Jurkat, Clone E6-1 (cell line): ENCODE measurements at places on chromosomes 3 and 15.

GRCh38 chr15:75597667-75598341, 18.7 kb upstream of the PTPN9 start:
- DNase-seq = no peak

- no peak for DNase-seq
Measured at GRCh38 chr3:170637306-170637705, 51.4 kb upstream of the SLC7A14 start.

- DNase-seq = no peak
Measured at GRCh38 chr3:113174801-113175485, 36.4 kb upstream of the BOC start.

DNA sequence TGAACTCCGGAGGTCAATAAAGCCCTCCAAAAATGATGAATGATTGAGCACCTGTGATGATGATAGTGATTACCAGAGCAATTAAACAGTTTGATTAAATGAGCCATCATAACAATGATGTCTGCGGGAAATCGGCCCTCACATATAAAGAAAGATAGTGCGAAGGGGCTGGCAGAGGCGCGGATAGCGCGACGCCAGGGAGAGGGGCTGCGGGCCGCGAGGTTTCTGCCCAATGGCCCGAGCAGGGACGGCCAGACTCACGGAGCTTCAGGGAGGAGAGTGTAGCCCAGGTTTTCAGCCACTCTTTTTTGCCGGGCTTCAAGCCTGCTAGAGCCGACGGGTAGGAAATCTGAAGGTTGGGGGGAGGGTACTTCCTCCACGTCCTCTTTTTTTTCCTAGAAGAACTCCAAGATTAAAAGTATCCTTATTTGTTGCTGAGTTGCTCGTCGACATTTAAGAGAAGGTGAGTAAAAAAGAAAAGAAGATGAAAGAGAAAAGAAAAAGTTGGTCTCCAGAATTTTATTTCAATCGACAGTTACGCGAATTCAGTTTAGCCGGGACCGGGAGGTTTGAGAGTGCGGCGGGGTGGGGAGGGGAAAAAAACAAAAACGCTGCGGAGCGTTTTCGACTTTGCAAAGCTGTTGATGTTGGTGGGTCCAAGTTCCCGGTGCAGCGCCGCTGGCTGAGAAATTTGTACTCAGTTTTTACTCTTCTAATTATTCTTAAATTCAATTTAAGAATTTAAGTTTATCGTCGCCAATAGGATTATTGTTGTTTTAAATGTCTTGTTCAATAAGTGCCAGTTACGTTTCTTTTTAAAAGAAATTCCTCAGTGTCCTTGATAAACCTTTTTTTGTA, 2.2 kb upstream of the MEIS2 start:
- no peak for DNase-seq

GRCh38 chr15:64686130-64686735, 89.2 kb downstream of the RBPMS2 start:
- DNase-seq = peak; percentile 37

DNA sequence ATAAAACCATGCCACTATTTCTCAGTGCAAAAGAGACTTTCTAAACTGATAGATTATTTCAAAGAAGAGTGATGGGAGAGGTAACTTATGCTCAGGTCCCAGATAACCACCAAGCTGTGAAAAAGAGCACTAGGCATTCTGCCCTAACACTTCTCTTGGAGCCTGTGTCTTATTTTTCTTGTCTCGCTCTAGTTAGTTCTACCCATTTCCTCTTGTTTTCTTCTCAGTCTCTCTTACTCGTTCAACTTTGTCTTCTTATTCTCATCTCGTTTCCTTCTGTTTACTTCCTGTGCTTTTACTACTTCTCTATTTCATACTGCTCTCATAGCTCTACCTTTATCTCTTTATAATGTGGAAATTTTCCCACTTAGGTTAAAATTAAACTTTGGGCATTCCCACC, 91.8 kb upstream of the CGNL1 start:
- DNase-seq = no peak

GRCh38 chr15:60371175-60372051, 26.4 kb downstream of the ANXA2 start:
- no peak for DNase-seq

- DNase-seq = peak; percentile 37
Measured at GRCh38 chr3:45055411-45056143, 29.5 kb downstream of the CLEC3B start.

GRCh38 chr3:122802323-122802722, 7.5 kb downstream of the SLC49A4 start:
- no peak for DNase-seq

DNA sequence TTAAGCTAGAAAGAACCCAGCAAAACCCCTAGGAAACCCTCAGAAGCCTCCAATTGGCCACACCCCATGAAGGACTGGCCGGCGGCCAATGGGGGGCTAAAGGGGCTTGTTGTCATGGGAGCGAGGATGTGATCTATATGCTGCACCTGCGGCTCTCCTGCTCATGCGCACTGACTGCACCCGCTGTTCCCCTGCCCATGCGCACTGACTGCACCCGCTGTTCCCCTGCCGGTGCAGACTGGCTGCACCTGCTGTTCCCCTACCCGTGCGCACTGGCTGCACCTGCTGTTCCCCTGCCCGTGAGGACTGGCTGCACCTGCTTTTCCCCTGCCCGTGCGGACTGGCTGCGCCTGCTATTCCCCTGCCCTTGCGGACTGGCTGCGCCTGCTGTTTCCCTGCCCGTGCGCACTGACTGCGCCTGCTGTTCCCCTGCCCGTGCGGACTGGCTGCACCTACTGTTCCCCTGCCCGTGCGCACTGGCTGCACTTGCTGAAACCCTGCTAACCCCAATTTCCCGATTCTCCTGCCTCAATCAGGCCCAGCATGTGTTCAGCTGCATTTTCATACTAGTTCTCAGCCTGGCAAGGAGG, 16.8 kb upstream of the MCCC1 start:
- DNase-seq = peak; percentile 89

DNA sequence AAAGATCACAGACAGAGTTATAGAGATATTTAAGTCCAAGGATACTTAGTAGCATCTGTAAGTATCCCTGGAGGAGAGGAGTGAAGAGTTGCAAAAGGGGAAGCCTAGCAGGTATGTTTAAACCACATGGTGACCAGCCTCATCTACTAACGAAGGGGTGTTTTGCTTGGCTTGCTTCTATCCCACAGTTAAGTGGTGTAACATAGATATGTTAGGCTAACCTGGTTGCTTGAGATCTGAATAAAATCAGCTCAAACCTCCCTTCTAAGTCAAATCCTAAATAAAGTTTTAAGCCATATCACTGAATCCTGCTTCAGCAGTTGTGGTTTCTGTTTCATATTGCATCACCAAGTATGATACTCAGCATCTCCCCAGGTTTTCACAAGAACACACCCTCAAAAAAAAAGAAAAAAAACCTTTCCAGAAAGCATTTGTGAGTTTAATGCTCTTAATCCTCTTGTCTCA, 880.2 kb downstream of the ROBO1 start:
- DNase-seq = no peak

DNA sequence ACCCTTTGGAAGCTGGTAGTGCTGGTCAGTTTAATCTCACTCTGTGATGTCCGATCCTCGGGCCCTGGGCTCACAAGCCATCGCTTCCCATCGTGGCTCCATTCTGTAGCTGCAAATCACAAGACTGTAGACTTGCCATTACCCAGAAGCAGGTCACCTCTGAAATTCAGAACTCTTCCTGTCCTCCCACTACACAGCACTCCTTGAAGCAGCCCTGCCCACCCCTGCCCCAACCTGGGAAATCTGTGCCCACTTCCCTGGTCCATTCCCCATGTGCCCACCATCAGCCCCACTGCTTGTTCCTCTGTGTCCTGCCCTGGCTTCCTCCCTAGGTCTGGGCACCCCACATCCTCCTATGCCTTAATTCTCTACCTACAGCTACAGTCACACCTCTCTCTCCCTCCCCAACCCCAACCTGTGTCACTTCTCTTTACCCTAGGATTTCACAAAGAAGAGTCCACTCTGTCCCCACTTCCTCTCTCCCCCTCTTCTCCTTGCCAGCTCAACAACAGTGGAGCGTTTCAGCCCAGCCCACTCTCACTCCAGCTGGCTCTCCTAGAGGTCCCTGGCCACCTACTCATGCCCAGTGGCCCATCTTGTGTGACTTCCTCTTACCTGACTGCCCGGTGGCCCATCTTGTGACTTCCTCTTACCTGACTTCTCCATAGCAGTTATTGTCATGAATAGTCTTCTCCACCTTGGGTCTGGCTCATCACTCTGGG, 8.3 kb downstream of the ZNF710 start:
- no peak for DNase-seq

- DNase-seq = no peak
Measured at GRCh38 chr3:16484216-16484615, 29.3 kb downstream of the RFTN1 start.

GRCh38 chr15:33292717-33293307, 18.0 kb upstream of the RYR3 start:
- DNase-seq = peak; percentile 56

- DNase-seq = no peak
Measured at GRCh38 chr3:38542401-38543298, 46.5 kb downstream of the EXOG start.

DNA sequence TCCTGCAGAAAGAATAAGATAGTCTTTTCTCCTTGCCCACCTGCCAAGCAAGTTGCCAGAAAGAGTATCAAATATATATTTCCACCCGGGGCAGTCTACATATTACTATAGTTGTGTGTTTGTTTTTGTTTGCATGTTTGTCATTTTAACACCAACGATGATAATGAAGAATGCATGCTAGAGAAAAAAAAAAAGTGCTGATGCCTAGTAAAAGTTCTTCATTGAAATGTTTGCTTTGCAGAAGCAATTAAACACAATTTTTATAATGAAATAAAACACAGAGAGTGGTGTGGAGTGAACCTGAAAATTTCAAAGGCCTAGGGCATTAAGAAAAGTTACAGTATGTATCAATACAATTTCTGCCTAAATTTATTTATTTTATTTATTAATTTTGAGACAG, 2.5 kb upstream of the PCLAF start:
- no peak for DNase-seq

DNA sequence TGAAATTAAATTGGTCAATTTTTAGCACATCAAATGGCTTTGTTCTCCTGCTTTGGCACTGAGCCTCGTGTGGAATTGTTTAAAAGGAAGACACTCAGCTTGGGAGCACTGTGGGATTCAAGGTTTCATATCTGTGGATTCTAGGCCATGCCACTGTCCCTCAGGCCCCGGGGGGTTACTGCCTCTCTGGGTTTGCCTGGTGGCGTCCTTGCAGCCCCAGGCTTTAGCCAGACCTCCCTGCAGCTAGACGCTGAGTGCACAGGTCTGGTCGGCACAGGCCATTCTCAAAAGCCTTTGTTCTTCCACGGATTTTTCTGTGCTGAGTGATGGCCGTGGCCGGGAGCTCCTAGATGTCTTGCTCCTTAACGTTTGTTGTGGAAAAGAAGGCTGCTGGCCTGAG, 76.2 kb downstream of the CACNA2D3 start:
- no peak for DNase-seq

- no peak for DNase-seq
Measured at GRCh38 chr15:67110958-67111864, 45.8 kb downstream of the SMAD3 start.

GRCh38 chr3:130894130-130894985, 474 bp downstream of the ATP2C1 start:
- DNase-seq = no peak

DNA sequence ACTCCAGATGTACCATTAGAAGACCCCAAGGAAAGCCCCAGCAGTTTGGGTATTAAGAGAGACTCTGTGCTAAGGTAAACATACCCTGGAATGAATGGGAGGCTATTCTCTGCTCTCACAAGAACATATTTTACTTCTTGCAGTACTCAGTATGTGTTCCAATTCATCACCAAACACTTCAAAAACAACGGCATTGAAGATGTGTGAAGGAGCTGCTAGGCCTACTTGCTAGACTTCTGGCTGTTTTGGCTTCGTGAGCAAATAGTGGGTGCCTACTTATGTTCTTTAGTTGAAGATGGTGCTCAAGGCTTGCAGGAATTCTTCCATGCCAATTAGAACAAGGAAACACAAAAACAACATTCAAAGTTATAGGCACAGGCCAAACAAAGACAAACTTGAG, 514.5 kb downstream of the ROBO1 start:
- no peak for DNase-seq

DNA sequence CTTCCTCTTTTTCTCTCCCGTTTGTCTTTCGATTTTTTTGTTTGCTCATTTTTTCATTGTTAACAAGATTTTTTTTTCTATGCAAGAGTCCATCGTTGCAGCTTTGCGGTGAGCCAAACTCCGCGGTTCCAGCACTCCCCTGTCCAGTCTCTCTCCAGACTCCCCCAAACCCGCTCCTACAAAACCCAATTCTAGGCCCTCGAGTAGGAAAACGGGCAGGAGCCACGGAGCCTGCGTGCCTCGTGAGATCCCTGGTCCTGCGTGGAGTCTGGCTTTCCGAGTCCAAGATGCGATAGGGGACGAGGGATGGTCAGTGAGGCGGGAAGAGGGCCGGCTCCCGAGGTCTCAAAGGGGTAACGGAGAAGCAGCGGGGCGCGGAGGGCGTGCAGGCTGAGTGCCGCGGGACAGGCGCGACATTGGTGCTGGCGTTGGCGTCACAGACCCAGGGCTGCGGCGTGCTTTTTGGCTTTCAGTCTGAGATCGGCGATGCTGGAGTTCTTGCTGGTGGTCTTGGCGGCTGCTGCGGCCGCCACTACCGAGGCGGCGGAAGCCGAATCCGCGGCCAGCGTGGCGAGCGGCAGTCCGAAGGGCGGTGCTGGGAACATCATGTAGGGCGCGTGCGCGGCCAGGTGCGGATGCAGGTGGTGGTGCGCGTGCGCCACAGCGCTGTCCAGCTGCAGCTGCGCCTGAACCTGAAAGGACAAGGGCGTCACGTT, 8.5 kb downstream of the SHOX2 start:
- DNase-seq = peak; percentile 63

GRCh38 chr3:30518181-30518864, 88.1 kb upstream of the TGFBR2 start:
- no peak for DNase-seq

DNA sequence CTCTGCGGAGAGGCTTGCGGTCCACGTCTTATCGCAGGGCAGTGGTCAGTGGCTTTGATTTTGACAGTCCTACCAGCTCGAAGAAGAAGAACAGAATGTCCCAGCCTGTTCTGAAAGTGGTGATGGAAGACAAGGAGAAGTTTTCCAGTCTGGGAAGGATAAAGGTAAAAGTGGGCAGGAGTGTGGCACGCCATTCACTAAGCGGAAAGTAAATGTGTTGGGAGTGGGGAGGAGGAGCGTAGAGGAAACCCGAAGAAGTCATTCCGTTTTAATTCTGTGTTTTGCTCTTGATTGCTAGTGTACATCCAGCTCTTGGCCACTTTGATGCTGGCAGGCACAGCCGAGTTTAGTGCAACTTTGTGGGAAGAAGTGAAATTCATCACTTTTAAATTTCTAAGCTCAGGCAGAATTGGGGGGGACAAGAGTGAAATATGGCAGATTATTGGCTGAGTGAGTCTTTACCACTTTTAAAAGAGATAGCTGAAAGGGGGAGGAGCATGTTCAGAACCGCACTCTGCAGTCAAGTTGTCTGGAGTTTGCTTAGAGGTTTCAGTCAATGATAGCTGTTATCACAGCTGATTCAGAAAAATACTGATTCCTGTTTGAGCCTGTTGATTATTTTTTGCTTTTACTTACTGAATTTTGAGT, 1.8 kb downstream of the ARHGEF26 start:
- DNase-seq = peak; percentile 7

DNA sequence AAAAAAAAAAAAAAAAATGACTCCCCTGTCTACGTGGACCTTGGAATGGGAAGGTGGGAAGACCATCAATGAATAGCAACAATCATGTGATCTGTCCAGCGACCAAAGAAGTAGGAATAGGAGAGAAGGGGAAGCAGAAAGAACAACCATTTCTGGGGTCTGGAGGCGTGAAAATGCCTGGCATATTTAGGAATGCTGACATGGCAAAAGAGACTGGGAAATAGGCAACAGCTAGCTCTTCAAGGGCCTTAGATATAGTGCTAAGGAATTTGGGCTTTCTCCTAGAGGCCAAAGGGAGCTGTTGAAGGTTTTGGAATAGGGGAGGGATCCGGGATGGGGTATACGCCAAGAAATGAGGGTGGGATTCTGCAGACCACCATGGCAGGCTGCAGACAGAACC, 5.9 kb downstream of the SLC22A13 start:
- no peak for DNase-seq
